C1 segment of cervical spinal cord (tissue), 14 donors: ENCODE measurements at places on chromosomes 12 and 14.

- no peak for DNase-seq
Observed at GRCh38 chr14:72463291-72463866, 430.5 kb downstream of the DPF3 start.

DNA sequence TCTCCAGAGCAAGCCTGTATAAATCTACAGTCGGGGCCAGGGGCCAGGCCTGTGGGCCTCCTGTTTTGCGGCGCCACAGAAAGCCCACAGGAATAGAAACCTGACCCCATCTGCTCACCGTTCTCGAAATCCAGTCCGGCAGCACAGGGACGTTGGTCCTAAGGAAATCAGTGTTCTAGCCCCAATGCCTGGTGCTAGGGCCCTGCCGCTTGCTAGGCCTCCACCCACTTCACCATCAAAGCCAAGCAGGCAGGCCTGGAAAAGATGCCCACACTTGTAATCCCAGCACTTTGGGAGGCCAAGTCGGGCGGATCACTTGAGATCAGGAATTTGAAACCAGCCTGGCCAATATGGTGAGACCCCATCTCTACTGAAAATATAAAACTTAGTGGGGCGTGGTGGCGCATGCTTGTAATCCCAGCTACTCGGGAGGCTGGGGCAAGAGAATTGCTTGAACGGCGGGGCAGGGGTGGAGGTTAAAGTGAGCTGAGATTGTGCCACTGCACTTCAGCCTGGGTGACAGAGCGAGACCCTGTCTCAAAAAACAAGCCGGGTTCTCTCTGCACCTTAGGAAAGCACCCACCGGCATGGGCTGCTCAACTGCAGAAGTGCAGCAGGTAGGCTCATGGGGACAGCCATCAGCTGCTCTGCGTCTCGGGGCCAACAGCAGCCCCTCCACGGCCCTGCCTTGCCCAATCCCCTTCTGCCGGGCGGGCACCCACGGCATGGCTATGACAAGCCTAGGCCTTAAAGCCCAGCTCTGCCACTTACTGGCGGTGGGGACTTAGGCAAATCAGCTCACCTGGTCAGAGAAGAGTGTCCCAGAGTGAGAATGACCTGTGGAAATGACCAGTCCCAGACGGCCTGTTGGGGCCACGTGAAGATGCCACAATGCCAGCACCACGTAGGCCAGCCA, 47.4 kb downstream of the VWF start:
- no peak for DNase-seq

DNA sequence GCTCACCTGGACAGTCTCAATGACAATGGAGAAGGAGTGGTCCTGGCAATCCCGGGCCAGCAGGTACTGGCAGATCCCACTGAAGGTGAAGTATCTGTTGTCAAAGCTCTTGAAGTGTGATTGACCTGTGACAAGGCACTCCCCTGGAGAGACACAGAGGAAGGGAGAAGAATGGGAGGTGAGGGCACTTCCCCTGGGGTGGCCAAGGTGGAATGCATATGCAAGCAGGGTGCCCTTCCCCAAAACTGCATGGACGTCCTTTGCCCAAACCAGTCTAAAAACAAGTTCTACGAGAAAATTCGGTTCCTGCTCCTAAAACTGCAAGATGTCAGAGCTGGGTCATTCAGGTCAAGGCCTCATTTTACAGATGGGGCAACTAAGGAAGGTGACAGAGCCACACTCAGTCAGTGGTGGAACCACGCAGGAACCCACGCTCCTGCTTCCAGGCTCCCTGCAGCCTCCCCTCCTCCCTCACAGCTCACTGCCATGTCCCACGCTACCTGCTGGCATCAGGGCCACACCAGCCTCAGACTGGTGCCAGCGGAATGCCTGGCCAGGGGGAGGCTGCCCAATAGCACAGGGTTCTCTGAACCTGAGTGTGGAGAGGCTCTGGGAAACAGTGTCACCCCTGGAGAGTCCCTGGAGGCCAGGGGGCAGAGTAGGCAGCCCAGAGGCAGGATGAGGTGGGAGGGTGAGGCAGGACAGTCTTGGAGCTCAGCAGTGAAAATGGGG, 59.2 kb downstream of the VWF start:
- DNase-seq = no peak

DNA sequence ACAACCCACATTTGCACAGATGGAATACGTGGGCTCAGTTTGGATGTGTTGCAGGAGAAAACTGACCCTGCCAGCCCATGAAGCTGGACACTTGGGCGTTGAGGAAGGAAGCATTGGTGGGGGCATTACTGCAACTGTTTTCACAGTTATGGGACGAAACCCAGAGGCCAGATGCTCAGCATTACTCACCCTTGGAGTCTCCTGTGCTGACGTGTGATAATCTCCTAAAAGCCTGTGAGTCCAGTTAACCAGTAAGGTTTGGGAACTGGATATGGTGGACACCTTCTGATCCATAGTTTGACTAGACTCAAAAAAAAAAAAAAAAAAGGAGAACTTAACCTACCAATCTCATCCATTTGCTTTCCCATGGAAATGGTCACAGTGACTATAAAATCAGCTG, 52.8 kb upstream of the EGLN3 start:
- DNase-seq = no peak

DNA sequence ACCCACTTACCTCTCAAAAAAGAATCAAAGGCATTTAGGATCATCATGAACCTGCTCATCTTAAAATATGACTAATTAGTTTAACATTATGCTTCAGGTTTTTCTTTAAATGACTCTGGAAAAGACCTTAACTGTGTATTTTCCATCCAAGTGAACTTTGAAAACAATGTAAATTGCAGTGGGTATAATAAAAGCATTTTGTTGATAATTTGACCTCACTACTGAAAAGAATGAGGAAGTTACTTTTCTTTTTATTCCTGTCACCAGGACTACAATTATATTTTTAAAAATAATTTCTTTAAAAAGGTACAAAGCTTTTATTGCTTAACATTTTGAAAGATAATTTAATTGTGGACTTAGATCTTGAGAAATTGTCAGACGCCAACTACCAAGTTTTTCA, 249.9 kb downstream of the ALX1 start:
- no peak for DNase-seq

DNA sequence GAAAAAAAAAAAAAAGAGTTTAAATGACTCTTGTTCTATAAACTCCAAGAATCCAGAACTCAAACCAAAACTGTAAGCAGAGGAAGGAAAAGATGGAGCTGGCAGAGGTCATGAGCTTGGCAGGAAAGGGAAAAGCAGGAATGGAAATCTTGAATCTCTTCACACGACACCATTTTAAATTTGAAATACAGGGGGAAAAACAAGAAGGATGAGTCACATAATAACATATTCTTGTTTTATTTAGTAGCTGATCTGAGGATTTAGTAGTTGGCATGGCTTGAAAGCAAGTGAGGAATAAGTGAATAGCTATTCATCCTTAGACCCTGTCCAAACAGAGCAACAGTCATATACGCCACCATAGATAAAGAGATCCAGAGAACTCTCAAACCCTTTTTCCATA, 35.0 kb downstream of the EPS8 start:
- no peak for DNase-seq

GRCh38 chr12:57476162-57476992, 3.3 kb downstream of the ARHGAP9 start:
- DNase-seq = no peak

DNA sequence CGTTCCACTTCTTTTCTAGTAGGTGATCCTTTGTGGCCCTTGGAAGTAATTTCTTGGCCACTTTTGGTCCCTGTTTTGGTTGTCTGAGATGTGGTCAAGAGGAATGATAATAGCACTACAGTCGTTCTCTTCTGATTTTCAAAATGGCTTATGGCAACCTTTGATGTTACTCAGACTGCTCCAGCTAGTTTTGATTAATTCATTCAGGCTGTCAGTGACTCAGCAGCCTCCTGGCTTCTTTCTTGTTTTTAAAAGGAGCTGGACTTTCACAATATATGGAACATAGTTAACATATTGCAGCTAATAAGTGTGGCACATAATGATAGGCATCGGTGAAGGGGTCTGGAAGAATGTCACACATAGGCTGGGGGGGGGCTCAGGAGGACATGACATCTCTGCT, 47.3 kb downstream of the WDR20 start:
- DNase-seq = no peak

DNA sequence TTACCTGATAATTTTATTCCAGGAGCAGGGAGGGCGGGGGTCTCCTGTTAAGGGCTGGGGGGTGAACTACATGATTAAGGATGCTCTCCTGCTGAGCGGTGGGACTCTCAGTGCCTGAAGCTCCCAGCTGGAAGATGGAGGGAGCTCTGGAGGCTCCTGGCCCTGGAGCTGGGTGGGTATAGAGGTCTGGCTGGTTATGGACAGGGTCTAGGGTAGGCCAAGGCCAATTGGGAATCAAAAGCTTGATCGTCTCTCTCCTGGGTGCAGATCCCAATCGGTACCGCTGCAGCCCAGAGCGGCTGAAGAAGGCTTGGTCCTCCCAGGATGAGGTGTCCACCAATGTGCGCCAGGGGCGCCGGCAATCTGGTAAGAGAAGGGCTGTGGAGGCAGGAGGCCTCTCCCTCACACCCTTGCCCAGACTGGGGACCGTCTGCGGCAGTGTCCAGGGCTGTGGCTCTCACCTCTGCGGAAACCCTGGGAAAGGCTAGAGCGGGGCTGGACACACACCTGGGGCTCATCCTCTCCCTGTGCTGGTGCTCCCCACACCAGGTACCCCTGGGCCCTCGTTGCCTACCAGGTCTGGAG, 28.4 kb downstream of the PLEKHG3 start:
- no peak for DNase-seq

GRCh38 chr14:74980731-74981461, 21.8 kb upstream of the EIF2B2 start:
- no peak for DNase-seq

DNA sequence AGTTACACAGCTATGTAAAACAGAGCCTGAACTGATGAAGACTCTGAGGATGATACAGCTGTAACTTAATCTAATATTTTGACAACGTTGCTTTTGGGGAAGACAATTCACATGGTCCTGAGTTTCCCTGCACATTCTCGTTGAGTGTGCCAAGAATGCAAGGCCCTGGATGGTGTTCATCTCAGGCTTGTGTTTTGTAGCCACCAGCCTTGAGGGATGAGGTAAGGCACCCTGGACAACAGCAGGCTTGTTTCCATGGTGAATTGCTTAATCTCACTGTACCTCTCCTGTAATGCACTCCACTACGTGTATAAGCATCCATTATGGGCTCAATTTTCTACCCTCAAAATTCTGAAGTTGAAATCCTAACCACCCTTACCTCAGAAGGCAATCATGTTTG, 2.1 kb downstream of the CATSPERB start:
- DNase-seq = no peak

GRCh38 chr12:80814453-80814852, 97.7 kb downstream of the MYF5 start:
- no peak for DNase-seq

GRCh38 chr12:102281231-102281630, 83.6 kb upstream of the PMCH start:
- DNase-seq = no peak

GRCh38 chr14:68306934-68307789, 485.7 kb downstream of the ZFP36L1 start:
- DNase-seq = no peak

- peak; percentile 19 for DNase-seq
Observed at GRCh38 chr12:104137001-104137901, 759 bp downstream of the NFYB start.

GRCh38 chr12:5377997-5378592, 53.8 kb upstream of the NTF3 start:
- no peak for DNase-seq

GRCh38 chr14:72830786-72831594, 62.9 kb downstream of the DPF3 start:
- DNase-seq = no peak

GRCh38 chr12:89949457-89950195, 241.0 kb upstream of the ATP2B1 start:
- DNase-seq = no peak

GRCh38 chr12:124797321-124797720, 66.3 kb downstream of the SCARB1 start:
- no peak for DNase-seq

- DNase-seq = no peak
Observed at GRCh38 chr12:48936379-48936979, 11.2 kb upstream of the FKBP11 start.

DNA sequence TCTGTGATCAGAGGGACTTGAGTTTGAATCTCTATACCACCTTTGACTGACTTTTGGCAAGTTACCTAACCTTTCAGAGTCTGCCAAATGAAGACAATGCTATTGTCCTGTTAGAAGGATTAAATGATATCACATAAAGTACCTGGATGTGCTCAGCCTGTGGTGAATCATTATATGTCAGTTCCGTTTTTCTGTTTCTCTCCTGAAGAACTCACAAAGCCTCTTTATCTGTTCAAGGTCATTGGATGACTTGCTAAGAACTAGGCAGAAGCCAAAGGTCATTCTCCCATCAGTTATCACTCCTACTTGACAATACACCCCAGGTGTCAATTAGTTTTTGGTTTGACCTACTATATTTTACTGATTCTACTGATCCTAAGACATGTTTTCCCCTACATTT, 174.6 kb downstream of the CACNA1C start:
- DNase-seq = no peak

GRCh38 chr12:133251732-133252131, 16.1 kb upstream of the ANHX start:
- DNase-seq = no peak

- peak; percentile 79 for DNase-seq
Observed at GRCh38 chr14:68794851-68795596, 2.2 kb upstream of the ZFP36L1 start.
